Sciatic nerve (tissue), 2 donors: ENCODE measurements at places on chromosomes 2 and 18. TPM values are rescaled to one million over a fixed set of nuclear protein-coding genes. Genes with fewer than 3 reads are reported as not detected.

REG3A gene
- total RNA-seq = 2.3 TPM

SLC8A1 gene
- 21.0 TPM for total RNA-seq

CHST9 gene
- total RNA-seq = 2.4 TPM

CCDC102B gene
- total RNA-seq = 16.5 TPM

ABCG8 gene
- not detected for total RNA-seq

MC4R gene
- total RNA-seq = not detected

SGPP2 gene
- total RNA-seq = 0.53 TPM

PLGLB1 gene
- total RNA-seq = 8.9 TPM

TEKT4 gene
- not detected for total RNA-seq

FRZB gene
- total RNA-seq = 17.1 TPM

- DNase-seq = no peak
Measured at GRCh38 chr2:23637011-23637778, 252.2 kb downstream of the KLHL29 start.

DNA sequence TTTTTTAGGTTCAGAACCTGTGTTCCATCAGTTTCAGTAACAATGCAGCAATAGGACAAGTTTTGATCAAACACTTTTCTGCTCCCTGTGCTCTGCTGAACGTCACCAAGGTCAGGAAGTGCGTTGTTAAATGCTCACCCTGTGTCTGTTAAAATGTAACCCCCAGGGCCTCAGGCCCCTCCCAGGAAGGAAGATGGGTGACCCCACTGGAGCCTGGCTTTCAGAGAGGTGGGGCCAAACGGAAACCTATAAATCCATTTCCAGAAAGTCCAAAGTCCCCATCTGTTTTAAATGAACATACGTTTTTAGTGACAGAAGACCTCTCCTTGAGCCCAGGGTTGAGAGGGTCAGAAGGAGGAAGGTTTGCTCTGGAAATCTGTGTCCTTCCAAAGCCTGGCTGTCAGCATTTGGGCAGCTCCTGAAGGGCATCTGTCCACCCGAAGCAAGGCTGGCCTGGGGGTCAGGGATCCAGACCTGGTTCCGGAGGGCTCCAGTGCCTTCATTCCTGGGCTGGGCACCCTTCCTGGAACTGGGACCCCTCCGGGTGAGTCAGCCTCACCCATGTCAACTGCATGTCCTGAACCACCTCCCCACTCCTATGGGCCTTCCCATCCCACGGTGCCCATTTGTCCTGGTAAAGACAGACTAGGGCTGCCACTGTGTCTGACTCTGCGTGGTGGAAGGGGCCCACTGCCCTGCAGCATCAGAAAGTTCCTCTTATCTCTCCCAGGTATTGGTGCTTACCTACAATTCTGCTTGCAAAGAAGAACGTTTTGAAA lies 117.4 kb upstream of the COPS8 start:
- DNase-seq = no peak

- DNase-seq = no peak
Measured at GRCh38 chr2:142834021-142834420, 43.4 kb upstream of the KYNU start.

GRCh38 chr2:70473101-70473722 lies 80.4 kb downstream of the TGFA start:
- no peak for DNase-seq

DNA sequence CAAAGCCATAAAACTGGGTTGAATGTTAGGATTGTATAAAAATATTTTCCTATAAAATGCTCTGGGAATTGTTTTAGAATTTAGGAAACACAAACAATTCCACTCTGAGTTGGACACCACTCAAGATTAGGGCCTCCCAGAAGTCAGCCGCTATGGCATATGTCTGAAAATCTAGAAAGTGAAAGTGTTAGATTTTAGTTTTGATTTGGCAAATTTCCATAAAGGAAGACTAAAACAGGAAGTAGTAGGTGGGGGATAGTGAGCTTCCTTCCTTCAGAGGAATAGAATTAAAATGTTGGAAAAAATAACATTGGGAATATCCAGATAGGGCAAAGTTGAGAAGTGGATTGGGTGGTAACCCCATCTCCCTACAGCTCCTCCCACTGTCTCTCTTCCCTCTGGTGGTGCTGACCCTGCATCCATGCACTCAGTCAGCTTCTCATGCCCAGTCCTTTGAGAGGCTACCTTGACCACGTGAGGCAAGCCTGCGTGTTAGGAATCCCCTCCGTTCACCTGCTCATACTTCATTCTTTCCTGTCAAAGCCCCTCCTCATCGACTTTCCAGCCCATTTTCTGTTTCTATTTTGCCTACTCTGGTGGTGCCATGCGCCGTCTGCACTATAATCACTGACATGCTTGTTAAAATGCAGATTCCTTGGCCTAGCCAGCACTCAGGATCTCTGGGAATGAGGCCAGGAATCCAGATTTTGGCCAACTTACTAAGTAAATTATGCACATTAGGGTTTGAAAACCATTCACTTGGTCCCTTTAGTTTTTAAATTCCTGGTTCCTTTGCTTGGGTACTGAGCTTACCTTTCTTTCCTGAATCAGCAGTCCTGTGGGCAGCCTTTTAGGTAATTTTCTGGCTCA lies 83.5 kb downstream of the POLE4 start:
- DNase-seq = no peak

GRCh38 chr2:43006834-43007543 lies 214.6 kb upstream of the HAAO start:
- no peak for DNase-seq

DNA sequence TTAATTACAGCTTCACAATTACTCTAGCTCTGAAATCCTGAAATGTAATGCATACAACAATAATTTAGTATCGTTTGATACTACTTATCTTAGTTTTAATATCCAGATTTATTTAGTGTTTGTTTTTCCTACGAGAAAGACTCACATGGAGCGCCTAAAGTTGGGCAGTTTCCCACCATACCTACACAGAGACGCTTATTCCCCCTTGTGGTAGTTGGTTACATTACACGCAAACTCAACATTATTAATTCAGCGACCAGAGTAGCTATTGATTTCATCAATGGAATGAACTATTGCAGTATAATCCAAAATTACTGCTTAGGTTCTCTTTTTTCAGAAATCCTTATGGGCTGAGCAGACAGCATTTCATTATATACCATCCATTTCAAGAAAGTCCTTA lies 164.0 kb upstream of the REG3G start:
- DNase-seq = no peak

DNA sequence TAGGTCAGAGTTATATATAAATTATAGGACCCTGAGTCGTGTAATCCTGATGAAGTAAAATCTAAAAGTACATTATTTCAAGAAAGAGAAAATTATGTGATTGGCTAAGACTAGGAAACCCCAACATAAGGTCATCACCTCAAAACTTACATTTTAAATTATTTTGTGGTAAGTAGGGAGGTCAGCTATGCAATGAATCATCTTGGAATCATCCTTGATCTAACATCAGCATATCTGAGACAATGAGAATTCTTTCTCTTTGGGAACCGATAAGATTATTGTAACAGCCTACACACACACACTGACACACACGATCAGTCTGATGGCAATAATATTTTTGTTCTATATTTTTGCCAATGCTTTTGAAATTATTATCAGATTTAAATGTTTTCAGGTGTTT lies 904.8 kb upstream of the CHAC2 start:
- no peak for DNase-seq

GRCh38 chr2:100691846-100692245 lies 128.1 kb upstream of the NPAS2 start:
- DNase-seq = no peak

DNA sequence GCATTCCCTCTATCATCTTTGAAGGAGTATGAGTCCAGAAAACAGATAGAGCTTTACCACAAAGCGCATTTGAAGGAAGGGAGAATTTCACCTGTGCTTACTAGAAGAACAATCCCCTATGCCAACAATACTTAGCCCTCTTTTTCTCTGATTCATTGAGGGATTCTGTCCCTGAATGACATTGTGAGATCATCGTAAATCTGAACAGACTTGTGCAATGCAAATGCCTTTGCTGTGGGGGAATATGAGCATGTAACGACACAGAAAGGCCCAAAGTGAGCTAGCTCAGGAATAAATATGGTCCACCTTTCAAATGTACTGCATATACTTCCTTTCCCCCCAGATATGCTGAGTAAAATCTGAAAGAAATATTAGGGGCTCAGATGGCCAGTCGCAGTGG lies 67.6 kb downstream of the SCN1A start:
- no peak for DNase-seq

- DNase-seq = no peak
Measured at GRCh38 chr2:149080971-149081370, 42.5 kb downstream of the LYPD6B start.

DNA sequence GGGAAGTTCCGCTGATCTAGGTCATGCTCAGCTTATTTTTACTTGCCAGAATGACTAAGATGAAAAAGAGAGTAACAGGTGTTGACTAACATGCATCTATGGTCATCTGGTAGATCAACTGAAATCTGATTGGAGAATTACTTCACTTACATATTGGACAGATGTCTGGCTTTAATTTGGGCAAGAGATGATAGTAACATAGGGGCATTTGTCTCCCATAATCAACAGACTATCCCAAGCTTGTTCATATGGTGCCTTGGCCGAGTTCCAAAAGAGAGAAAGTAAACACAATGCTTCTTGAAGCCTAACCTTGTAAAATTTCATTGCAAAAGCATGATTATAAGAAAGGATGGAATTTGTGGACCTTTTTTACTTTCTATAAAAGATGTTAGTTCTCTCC lies 503.7 kb downstream of the ADCYAP1 start:
- DNase-seq = no peak

DNA sequence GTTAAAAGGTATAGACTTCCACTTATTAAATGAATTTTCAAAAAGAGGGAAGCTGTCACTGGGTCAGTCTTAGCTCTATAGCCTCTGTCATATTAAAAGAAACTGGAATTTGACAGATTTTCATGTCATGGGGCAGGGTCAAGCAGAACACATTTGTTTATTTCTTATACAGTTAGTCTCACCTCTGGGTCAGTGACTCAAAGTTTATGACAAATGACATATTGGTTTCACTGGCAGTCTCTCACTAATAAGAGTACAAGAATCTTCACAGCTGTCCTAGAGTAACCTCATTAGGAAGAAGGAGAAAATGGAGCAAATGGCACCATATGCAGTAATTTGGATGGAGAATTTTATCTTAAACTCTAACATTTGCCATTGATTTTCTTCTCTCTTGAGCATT lies 63.2 kb downstream of the MBD2 start:
- DNase-seq = no peak

DNA sequence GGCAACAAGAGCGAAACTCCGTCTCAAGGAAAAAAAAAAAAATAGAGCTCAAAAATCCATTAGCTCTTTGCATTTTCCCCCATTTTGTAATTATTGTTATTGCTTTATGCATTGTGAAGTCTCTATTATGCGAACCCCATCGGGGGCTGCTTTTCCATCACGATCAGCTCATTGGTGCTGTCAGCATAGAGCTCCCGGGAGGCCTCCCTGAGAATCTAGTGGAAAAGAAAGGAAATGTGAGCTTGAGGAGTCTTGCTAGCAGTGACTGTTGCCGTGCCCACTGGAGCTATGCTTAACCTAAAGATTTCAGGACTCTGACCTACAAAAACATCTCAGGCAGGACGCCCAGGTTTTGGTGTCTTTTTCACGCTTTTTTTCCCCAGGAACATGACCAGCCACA lies 102.6 kb upstream of the NDUFV2 start:
- DNase-seq = no peak

DNA sequence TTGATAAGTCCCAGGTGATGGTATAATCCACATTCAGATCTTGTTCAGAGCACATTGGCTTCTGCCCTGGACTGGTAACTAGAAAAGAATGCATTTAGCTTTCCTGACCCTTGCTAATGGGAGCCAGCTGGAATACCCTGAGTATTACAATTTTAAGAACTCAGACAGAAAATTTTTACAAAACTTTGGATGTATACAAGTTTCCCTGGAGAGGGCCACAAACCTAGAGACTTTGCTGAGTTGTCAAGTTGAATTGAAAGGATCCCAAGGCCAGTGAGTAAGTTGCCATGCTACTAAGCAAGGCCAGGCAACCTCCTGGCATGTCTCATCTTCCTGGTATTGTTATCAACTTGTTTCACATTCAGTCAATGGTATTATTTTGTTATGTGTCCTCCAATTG lies 20.0 kb upstream of the NABP1 start:
- DNase-seq = no peak

- DNase-seq = no peak
Measured at GRCh38 chr18:13470516-13471197, 252.1 kb downstream of the LDLRAD4 start.

DNA sequence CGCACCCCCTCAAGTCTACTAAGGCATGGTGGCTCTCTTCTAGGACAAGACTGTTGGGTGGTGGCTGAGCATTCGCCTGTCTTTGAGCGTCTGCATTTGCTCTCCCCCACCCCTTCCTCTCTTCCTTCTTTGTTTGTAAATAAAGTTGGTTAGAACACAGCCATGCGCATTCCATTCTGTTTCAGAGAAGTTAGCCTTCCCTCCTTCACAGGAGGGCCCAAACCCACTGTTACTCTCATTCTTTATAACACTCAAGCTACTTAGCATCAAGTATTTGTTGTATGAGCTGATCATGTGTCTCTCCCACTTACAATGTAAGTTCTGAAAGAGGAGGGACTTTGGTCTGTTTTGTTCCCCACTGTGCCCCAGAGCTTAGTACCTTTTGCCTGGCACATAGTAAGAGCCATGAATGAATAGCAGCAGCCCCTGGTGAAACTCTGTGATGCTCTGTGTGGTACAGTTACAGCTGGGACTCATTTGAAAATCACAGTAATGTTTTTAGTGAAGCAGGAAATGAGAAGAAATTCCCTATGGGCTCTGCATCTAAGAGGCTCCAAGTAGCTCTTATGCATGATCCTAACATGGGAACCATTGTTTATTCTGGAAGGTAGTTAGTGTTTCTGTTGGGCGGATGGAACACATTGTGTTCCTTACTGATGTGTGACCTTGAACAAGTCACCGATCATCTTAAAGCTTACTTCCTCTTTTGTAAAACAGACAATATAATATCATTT lies 7.7 kb downstream of the MGAT5 start:
- no peak for DNase-seq

GRCh38 chr2:73931531-73932500 lies 5.1 kb downstream of the DGUOK start:
- no peak for DNase-seq
